CD4-positive, alpha-beta T cell (primary cell): ENCODE measurements at places on chromosomes 16 and 17. TPM values are rescaled to one million over a fixed set of nuclear protein-coding genes. Genes with fewer than 3 reads are reported as not detected.

DNA sequence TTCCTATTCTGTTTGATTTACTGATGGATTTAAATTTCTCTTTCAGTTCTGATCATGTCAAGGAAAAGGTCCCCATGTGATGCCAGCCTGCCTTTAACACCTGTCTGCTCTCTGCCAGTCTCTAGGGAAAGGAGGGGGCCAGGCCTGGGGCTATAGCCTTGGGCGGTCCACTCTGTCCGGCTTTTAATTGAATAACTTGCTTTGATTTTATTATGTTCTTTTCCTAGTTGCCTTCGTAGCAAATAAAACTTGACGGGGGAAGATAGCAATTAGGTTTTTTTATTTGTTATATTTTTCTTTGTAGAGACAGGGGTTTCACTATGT lies 47.6 kb downstream of the ABAT start:
- H3K36me3 ChIP-seq, result no peaks in the 10 kb centered on the region
- H3K4me3 ChIP-seq, result no peak overlapping the region
- H3K4me1 ChIP-seq, result no peaks in the 10 kb centered on the region
- no peak overlapping the region for H3K27ac ChIP-seq
- H3K27me3 ChIP-seq, result no peaks in the 10 kb centered on the region

GRCh38 chr16:48965386-48965785 lies 316.3 kb downstream of the CBLN1 start:
- no peak overlapping the region for H3K4me3 ChIP-seq
- no peaks in the 10 kb centered on the region for H3K4me1 ChIP-seq
- no peak overlapping the region for H3K27ac ChIP-seq
- DNase-seq, result no peak

The TEX19 gene
- not detected for total RNA-seq

The AHSP gene
- total RNA-seq, result not detected

DNA sequence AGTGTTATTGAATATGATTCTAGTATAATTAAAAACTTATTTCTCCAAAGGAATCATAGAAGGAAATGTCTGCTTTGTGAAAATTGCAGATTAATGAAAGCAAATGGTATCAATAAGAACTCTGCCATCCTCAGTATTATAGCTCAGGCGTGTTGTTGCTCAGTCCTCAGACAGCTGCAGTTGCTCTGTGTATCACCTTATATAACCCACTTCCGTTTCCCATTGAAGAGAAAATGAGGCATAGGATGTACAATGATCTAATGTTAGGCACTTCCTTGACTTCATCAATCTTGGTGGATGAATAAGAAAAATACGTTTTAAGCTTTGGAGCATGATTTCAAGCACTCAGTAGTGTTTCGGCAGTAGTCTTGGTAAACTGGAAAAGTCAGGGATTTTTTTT lies 14.1 kb downstream of the MFSD11 start:
- H3K27ac ChIP-seq, result peak overlapping the region; percentile 84
- H3K27me3 ChIP-seq, result no peaks in the 10 kb centered on the region
- DNase-seq, result peak; percentile 20
- H3K36me3 ChIP-seq, result peaks cover 17% of the 10 kb centered on the region
- peak overlapping the region; percentile 54 for H3K4me3 ChIP-seq

DNA sequence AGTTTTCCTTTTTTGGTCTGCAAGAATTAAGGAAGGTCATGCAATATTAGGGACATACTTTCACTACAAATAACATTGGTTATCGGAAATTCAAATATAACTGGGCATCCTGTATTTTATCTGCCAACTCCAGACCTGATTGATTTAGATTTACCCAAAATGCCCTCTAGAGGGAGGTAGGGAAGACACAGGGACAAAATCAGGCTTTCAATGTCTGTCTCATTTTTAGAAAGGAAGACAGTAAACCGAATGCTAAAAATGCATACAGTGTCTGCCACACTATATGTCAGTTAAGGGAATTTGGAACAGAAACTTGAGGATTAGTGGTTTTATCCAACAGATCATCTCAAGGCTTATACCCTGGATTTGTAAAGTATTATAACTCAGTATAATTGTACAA lies 161.7 kb upstream of the SOX9 start:
- H3K4me1 ChIP-seq, result no peaks in the 10 kb centered on the region
- no peaks in the 10 kb centered on the region for H3K27me3 ChIP-seq
- no peaks in the 10 kb centered on the region for H3K36me3 ChIP-seq
- H3K4me3 ChIP-seq, result no peak overlapping the region
- no peak overlapping the region for H3K27ac ChIP-seq
- DNase-seq, result no peak

DNA sequence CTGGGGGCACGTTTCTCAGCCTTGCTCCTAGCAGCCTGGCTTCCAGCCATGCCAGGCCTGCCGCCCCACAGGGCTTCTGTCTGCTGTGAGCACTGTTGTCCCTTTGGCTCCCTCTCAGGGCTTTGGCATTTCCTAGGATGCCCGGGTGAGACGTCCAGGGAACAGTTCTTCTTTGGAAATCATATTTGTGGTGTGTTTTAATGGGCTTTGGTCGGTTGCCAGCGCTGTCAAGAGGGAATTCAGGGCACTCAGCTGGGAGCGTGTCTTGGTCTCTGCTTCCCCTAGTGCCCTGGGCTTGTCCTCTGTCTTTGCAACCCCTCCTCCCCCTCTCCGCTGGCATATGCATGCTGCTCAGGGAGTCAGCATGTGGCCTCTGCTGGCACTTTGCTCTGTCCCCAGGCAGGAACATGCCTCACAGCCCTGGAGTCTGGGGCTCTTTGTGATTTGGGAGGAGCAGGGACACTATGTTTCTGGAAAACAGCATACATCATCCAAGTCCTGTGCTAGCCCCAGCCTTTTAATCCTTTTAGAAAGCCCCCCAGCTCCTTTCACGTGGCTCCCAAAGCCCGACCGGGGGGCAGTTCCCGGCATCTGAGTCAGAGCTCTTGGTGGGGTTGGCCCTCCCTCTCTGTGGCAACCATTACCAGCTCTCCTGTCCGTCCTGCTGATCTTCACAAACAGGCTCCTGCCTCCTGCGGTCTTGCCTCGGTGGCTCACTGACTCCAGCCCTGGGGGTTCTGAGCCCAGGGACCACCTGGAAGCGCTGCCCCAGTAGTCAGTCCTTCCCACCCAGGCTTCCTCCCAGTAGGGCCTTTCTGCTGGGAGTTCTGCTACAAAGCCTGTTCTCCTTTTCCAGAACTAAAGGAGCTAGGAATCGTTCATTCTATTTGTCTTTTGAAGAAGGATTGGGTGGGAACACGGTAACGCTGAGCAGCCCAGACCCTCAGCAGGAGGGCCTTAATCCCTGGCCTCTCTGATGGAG lies 26.7 kb downstream of the SAP30BP start:
- no peak overlapping the region for H3K27ac ChIP-seq
- no peak for DNase-seq
- H3K36me3 ChIP-seq, result peaks cover 71% of the 10 kb centered on the region
- no peaks in the 10 kb centered on the region for H3K27me3 ChIP-seq
- H3K4me1 ChIP-seq, result peaks cover 25% of the 10 kb centered on the region

- DNase-seq, result no peak
- H3K27ac ChIP-seq, result no peak overlapping the region
- H3K4me3 ChIP-seq, result no peak overlapping the region
- H3K36me3 ChIP-seq, result no peaks in the 10 kb centered on the region
- no peaks in the 10 kb centered on the region for H3K4me1 ChIP-seq
- no peaks in the 10 kb centered on the region for H3K27me3 ChIP-seq
Observed at GRCh38 chr17:10384175-10384574, 11.4 kb upstream of the MYH13 start.

DNA sequence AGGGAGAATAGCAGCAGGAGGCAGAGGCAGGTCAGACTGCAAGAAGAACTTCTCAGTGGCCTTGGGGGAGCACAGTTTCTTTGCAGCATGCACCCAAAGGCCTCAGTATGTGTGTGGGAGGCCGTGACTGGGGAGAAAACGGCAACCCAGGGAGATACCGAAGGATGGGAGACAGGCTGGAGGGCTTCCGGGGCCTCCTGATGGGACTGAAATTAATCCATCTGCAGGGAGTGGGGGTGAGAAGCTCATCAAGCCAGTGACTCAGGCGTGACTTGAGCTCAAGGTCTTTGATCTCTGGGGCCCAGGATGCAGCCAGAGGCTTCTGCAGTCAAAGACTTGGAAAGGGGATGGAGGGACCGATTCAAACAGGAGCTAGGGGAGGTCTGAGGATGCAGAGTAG lies 5.1 kb upstream of the C17orf113 start:
- no peak overlapping the region for H3K4me3 ChIP-seq
- peaks cover 8% of the 10 kb centered on the region for H3K4me1 ChIP-seq
- no peak overlapping the region for H3K27ac ChIP-seq
- no peak for DNase-seq
- H3K27me3 ChIP-seq, result peaks cover 13% of the 10 kb centered on the region

- no peaks in the 10 kb centered on the region for H3K4me1 ChIP-seq
- peaks cover 10% of the 10 kb centered on the region for H3K27me3 ChIP-seq
- no peak overlapping the region for H3K27ac ChIP-seq
- H3K36me3 ChIP-seq, result no peaks in the 10 kb centered on the region
- peak; percentile 37 for DNase-seq
Observed at GRCh38 chr17:33779234-33779591, 475.9 kb upstream of the CCL2 start.

DNA sequence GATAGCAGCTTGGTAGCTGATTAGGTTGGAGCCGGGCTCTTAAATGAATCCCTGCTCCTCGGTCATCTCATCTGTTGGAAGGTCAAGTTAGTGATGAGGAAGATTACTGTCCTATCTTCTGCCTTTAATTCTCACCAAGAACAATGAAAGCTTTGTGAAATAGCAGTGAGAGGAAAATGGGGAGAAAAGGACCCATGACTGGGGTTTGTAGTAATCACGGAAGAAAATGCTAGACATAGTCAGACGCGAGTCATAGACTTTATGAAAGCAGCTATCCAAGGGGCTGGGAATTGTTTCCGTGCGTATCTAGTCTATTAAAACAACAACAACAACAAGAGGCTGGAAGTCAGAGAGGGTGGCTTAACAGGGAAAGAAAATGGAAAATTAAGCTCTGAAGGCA lies 18.3 kb downstream of the PIK3R5 start:
- H3K36me3 ChIP-seq, result peaks cover 47% of the 10 kb centered on the region
- peaks cover 67% of the 10 kb centered on the region for H3K4me1 ChIP-seq
- peak overlapping the region; percentile 27 for H3K27ac ChIP-seq

GRCh38 chr16:75559564-75560372 lies 3.7 kb upstream of the TMEM231 start:
- H3K36me3 ChIP-seq, result no peaks in the 10 kb centered on the region
- peaks cover 20% of the 10 kb centered on the region for H3K4me1 ChIP-seq
- no peak for DNase-seq

DNA sequence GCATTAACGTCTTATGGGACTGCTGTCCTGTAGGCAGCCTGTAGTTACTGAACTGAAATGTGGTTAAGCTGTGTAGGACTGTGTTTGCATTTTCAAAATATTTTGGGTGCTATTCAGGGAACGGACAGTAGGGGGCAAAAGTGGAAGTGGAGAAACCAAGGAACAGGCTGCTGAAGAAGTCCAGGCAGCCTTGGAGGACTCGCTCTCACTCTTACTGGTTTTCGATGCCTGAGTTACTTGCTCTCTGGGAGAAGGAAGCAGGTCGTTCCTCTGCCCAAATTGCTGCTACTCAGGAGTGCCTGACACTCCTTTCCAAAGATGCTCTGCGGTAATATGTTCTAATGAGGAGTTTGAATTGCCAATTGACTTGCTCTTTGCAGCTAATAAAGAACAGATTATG lies 64.5 kb upstream of the RBFOX1 start:
- H3K4me3 ChIP-seq, result no peak overlapping the region
- no peaks in the 10 kb centered on the region for H3K4me1 ChIP-seq
- H3K27ac ChIP-seq, result no peak overlapping the region
- no peaks in the 10 kb centered on the region for H3K27me3 ChIP-seq
- DNase-seq, result no peak

DNA sequence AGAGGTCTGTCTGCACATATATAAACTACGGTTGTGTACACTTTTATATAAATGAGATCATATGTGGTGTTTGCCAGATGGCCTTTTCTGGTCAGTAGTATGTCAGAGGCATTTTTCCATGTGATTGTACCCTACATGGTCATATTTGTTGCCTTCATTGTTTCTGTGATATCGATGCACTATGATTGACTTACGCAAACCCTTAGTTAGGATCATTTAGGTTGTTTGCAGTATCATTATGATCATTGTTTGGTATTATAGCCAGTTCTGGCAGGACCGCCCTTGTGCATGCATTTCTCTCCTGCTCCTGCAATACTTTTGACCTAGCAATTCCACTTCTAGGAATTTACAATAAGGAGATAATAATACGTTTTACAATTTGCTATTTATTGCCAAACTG lies 169.1 kb downstream of the MSI2 start:
- H3K27me3 ChIP-seq, result no peaks in the 10 kb centered on the region
- no peak for DNase-seq
- H3K4me3 ChIP-seq, result no peak overlapping the region
- peaks cover 2% of the 10 kb centered on the region for H3K36me3 ChIP-seq
- H3K27ac ChIP-seq, result no peak overlapping the region

DNA sequence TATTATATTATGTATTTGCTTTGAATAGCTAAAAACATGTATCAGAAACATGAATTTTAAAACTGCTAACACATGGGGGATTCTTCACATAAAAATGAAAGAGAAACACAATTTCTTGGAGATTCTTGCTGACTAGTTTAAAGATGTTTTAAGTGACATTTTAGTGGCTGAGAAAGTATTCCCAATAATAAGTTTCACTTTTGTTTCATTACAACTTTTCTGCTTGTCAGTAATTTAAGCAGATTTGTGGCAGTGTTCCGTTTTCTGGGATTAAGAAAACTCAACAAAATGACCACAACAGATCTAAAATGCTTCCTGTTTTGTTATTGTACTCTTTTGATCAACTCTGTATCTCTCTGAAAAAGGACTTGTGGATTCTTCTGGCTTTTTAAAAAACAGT lies 75.9 kb downstream of the NLK start:
- H3K27me3 ChIP-seq, result no peaks in the 10 kb centered on the region
- no peak overlapping the region for H3K27ac ChIP-seq
- peaks cover 8% of the 10 kb centered on the region for H3K36me3 ChIP-seq
- no peak for DNase-seq
- H3K4me3 ChIP-seq, result no peak overlapping the region
- H3K4me1 ChIP-seq, result no peaks in the 10 kb centered on the region

The CHRNE gene
- 3.7 TPM for total RNA-seq

The TEKT3 gene
- total RNA-seq, result not detected

The SCN4A gene
- total RNA-seq, result not detected

The FKBP10 gene
- not detected for total RNA-seq

DNA sequence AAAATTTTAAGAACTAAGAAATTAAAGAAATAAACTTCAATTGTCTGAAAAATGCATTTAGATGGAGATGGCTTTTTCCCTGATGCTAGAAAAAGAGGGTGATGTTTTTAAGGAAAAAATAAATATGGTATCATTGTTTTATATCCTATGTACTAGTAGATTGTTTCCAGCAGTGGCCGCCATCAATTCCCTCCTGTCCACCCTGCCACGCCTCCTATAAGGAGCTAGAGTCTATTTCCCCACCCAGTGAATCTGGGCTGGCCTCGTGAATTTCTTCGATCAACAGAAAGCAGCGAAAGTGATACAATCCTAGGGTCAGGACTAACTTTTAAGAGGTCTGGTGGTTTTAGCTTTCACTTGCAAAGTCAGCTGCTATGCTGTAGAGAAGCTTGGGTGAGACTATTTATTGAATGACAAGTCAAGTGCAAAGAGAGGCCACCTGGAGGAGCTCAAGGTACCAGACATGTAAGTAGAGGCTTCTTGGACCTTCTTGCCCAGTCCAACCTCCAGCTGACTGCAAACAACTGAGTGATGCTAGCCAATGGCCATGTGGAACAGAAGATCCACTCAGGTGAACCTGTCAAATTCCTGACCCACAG lies 80.9 kb upstream of the MTMR4 start:
- no peaks in the 10 kb centered on the region for H3K4me1 ChIP-seq
- no peaks in the 10 kb centered on the region for H3K27me3 ChIP-seq
- no peaks in the 10 kb centered on the region for H3K36me3 ChIP-seq
- H3K27ac ChIP-seq, result no peak overlapping the region
